NCI-H748 treated with DMSO at 0.1 percent for 48 hours (cell line): ENCODE measurements at places on chromosomes 5 and 9.

GRCh38 chr9:117315236-117315635, 99.6 kb downstream of the ASTN2 start:
- DNase-seq = no peak

- no peak for DNase-seq
Measured at GRCh38 chr5:3024126-3024525, 272.6 kb upstream of the IRX2 start.

GRCh38 chr9:120791161-120791560, 2.1 kb downstream of the FBXW2 start:
- DNase-seq = no peak

- no peak for DNase-seq
Measured at GRCh38 chr9:129442803-129443511, 177.9 kb downstream of the C9orf50 start.

GRCh38 chr5:177546258-177546741, 8.1 kb downstream of the FAM193B start:
- DNase-seq = no peak

GRCh38 chr5:12911156-12911555, 1006.9 kb upstream of the CTNND2 start:
- DNase-seq = no peak

DNA sequence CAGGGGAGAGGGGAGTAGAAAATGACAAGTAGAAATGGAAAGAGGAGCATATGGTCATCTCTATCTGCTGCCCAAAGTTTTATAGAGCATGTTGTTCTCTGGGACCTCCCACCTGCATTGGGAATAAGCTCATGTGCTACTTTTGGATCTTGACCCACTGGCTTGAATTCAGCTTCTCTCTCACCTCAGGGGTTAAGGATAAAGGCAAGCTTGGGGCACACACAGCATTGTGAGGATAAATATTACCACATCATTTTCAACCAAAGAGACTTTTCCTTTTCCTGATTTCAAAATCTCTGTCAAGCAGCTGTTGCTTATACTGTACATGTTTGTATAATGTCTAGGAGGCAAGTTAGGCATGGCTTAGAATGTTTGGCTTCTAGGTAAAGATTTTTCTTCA, 16.6 kb downstream of the ATP10B start:
- no peak for DNase-seq

DNA sequence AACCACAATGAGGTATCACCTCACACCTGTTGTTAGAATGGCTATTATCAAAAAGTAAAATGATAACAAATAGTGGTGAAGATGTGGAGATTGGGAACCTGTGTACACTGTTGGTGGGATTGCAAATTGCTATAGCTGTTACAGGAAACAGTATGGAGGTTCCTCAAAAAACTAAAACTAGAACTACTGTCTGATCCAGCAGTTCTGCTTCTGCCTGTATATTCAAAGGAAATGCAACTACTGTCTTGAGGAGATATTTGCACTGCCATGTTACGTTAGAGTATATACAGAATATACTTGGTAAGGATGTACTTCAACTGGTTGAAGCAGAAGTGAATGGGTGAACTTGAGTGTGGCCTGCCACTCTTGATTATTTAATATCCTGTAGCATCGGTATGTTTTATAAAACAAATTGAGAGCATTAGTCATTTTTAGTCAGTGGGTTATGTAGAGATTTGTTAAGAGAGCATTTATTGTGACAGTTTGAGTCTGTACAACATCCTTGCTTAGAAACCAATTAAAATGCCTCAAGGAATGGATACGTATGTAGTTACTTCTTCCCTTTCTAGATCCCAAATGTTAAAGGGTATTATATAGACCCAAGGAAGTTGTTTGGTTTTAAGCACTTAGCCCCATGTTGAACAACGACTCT, 37.5 kb downstream of the ZCCHC7 start:
- DNase-seq = no peak

- no peak for DNase-seq
Measured at GRCh38 chr9:81573415-81574321, 115.7 kb downstream of the TLE1 start.

GRCh38 chr9:104866191-104866590, 61.8 kb downstream of the ABCA1 start:
- DNase-seq = no peak

GRCh38 chr9:72902268-72902667, 50.6 kb downstream of the ALDH1A1 start:
- DNase-seq = no peak

- DNase-seq = no peak
Measured at GRCh38 chr5:151667083-151667482, 19.6 kb downstream of the SPARC start.

DNA sequence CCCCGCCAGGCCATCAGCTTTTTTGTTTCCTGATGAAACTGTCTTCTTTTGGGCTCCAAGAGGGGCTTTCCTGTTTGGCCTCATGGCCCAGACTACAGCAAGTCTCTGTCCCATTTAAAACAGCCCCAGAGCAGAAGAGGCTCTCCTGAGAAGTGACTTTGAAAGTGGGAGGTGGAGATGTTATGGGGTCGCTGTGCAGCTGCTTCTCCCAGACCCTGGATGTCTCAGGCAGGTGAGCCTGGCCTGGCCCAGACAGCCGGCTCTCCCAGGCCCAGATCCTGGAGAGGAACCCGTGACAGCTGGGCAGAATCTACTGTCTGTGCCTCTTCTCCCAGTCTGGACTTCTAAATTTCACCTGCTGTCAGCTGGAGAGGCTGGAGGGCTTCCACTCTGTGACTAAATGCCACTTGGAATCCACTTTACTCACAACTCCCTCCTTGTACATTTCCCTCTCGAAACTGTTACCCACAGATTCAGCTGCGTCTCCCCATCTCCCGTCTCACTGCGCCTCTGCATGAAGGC, 20.6 kb downstream of the FAM78A start:
- DNase-seq = no peak

GRCh38 chr9:132946211-132946610, 1.8 kb upstream of the TSC1 start:
- DNase-seq = no peak

- DNase-seq = no peak
Measured at GRCh38 chr5:76692651-76693050, 23.3 kb upstream of the F2R start.

DNA sequence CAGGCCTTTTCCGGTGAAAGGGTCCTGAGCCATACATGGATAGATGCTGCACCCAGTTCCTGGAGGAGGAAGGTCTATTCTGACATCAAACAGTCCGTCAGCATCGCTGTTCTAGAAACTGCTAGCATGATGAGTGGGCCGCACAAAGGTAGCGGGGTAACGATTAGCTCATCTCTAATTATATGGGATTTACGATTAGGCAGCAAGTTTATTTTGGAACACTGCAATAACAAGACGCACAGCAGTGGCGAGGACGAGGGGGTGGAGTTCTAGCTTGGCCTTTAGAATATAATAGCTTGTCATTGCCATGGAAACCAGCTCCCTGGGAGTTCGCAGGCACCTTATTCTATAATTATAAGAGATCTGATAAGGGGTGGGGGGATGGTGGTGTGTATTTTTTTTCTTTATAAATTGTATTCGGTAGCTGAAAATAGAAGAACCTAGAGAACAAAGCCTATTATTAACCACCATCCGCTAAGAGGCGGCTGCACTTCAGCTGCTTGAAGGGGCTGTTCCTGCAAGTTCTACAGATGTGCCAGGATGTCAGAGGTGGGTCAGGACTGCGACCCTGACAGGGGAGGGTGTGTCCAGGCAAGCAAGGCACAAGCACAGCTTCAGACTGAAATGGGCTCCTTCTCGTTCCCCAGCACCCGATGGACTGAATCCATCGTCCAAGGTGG, 311.0 kb downstream of the AGTPBP1 start:
- peak; percentile 91 for DNase-seq

GRCh38 chr5:123696921-123697341, 185.0 kb downstream of the CSNK1G3 start:
- no peak for DNase-seq

GRCh38 chr9:79357616-79358015, 214.1 kb upstream of the TLE4 start:
- no peak for DNase-seq

- DNase-seq = peak; percentile 92
Measured at GRCh38 chr5:62093976-62094375, 212.0 kb upstream of the KIF2A start.

DNA sequence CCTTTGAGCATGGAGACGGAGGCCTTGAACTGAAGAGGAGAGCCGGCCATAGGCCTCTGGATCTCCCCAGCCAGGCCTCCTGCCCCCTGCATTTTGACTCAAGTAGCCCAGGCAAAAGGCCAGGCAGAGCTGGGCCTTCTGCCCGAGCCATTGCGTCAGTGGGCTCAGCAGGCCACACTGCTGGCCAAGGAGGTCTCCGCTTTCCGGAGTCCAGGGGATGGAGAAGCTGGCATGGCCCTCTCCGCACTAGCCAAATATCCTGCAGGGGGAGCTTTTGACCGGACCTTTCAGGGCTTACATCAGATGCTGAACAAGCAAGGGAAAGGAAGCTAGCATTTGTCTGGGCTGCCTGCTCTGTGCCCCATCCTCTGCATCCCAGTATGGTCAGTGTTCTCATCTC, 386.8 kb downstream of the TRIM36 start:
- DNase-seq = no peak

- DNase-seq = no peak
Measured at GRCh38 chr5:168214071-168214470, 77.4 kb upstream of the WWC1 start.

DNA sequence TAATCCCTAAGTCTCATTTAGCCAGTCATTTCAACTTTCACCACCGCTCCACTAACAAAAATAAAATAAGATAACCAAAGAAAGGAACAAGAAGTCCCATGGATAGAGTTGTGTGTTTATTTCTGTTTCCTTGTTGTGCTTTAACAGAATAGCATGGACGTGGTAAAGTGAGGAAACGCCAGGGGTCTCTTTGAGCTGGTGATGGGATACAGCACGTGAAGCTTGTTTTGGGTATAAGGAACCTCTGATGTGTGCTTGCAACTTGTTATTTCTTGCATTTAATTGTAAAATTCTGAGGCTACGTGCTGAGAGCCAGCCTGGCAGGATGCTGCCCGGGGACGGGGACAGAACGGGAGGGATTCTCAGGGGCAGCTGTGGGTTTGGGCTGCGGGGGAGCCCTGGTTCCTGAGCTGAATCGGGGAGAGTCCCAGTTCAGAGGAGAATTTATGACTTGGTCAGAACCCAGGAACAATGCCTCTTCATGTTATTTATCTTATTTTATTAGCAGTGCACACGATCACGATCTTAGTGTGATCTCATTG, 63.4 kb downstream of the ANKRD33B start:
- DNase-seq = peak; percentile 47

DNA sequence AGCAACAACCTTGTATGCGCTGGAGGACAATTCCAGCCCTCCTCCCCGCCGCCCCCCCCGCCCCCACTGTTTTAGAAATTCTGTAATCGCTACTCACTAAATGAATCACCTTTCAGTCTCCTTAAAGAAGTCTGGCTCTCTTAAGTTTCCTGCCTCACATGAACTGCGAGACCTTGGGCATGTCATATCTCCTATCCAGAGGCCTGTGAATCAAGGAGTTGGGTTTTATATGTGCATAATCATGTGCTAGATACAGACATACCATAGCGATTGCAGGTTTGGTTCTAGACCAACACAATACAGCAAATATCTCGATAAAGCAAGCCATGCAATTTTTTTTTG, 337 bp upstream of the DMAC1 start:
- DNase-seq = no peak

DNA sequence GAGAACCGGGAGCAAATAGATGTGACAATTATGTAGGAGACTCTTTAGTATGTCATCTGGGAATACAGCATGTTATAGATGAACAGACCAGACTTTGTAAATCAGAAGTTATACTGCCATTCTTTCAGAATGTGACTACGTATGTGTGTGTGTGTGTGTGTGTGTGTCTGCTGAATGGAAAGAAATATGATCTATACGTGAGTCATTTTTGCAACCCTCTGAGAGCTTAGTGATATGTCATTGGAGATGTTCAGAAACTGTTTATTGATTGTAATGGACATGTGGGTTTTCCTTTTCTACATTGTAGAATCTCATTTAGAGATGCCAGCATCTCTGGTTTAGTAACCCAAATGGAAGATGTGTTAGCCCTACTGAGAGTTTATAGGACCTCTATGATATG, 731.5 kb downstream of the TLE1 start:
- DNase-seq = no peak
